ENCODE measurements at places on chromosomes 4 and X.

- no peak for DNase-seq
Measured at GRCh38 chr4:41559940-41560516, 22.1 kb downstream of the LIMCH1 start.

GRCh38 chr4:141158219-141158618 is 24.9 kb upstream of the RNF150 start:
- DNase-seq = no peak

GRCh38 chr4:163165217-163166017 is 1.3 kb downstream of the NAF1 start:
- no peak for DNase-seq

DNA sequence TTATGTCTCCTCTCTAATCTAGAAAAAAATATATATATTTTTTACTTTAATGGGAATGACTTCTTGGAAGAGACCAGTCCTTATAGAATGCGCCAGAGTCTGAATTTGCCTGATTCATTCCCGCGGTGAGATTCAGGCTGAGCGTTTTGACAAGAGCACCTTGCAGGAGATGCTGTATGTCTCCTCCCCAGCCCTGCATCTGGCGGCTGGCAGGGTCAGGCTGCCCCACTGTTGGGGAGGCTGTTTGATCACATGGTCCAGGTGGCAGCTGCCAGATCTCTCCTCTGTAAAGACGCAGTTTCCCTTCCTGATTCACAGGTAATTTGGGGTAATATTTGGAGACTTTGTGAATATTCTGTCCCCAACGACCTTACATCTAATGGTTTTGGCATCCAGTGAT is 9.7 kb downstream of the PDZD4 start:
- no peak for DNase-seq

DNA sequence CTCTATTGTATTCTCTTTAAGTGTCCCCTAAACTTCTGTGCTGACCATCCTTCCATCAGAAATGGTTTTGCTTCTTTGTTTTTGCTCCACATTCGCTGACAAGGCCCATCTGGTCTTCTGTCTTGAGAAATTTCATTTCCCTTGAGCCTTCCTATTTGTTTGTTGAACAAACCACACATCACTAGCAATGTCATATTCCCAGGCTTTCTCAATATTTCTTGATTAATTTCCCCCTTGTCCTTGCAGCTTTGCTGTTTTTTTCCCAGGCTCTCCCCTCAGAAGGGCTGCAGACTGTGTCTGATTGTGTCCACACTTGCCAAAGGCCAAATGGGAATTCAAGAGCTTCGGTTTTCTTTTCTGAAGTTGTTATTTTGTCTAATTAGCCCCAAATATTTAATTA is 158.9 kb downstream of the MID1IP1 start:
- no peak for DNase-seq

DNA sequence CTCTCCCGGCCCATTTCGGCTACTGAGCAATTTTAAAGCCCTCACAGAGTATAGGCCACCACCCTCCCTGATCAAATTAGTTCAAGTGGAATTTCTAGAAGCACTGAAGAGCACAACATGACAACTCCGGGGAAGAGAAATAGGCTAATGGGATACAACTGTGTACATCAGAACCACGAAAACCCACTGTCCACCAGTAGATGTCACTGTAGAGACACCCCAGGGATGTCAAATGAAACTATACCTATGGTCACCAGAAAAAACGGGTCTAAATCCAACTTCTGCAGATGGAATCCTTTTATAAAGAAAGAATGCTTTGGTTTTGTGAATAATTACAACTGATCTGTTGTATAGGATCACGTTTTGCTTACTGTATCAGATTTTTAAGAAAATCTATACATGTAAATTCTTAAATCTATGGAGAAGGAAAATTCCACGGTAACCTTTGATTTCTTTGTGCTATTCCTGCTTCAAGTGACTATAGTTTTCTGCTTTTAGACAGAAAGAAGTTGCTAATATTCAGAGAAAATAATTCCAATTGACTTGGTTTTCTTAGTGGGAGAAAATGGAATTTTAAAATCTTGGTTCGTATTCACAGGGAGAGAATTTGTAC is 29.5 kb upstream of the MAP3K15 start:
- peak; percentile 31 for DNase-seq

GRCh38 chr4:2168469-2169319 is 73.2 kb downstream of the HAUS3 start:
- no peak for DNase-seq

DNA sequence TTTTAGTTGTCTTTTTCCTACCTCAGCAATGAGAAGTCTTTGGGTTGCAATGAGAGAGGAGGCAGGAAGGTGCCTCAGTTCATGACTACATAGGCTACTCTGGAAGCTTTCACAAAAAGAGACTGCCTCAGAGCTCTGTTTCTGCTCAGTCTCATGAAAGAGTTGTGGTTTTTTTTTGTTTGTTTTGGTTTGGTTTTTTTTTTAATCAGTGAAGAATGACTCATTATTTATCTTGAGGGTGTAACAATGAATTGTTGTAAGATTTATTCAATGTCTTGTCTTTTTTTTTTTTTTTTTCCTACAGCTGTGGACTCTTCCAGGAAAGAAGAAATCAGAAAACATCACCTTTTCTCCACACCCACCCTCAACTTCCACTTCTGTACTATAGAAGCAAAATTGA is 67.5 kb upstream of the CXCL13 start:
- DNase-seq = peak; percentile 12

DNA sequence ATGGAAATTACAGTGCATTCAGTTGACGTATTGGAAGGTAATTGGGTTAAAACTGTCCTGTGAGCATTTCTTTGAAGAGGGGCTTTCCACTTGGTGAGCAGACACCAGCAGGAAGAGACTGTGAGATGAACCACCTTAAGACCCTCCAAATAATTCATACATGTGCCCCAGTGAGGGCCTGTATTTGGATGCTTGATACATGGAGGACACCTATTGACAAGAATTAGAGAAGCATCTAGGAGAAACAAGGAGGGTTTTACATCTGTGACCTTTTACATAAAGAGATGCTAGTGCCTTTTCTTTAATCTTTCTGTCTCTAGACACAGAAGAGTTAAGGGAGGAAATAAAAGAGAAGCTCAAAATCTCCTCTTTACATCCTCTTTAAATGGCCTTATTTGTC is 1115.3 kb upstream of the IGFBP7 start:
- no peak for DNase-seq

DNA sequence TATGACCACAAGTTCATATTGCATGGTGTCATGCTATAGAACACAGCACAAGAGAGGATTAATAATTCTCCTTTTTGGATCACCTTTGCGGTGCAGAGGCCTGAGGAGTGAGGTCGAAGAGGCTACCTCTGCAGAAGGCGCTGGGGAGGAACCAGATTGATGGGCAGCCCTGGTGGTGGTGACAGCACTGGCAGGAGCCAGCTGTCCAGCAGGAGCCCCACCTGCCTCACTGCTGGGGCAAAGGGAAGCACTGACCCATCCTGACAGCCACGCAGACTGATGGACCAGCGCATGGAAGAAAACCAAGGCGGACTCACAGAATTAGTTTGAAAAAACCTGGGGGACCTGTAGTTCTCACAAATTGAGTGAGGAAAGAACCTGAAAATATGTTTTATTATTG is 50.9 kb downstream of the COX18 start:
- no peak for DNase-seq

GRCh38 chr4:7967501-7968261 is 28.0 kb upstream of the AFAP1 start:
- DNase-seq = peak; percentile 39

DNA sequence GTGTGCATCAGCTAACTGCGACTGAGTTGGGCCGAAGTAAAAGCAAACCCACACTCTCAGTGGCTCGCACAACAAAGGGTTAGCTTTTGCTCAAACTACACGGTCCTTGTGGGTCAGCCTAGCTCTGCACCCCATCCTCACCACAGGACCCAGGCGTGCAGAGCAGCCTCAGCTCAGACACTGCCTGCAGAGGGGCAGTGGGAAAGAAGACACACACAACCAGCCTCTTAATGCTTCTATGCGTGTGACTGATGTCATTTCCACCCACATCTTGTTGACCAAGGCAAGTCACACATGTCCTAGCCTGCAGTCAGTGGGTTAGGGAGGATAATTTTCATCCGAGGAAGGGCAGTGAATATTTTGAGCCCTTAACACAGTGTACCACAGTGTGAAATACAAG is 40.5 kb downstream of the HMGB2 start:
- no peak for DNase-seq

GRCh38 chr4:156654410-156654809 is 317.2 kb downstream of the PDGFC start:
- no peak for DNase-seq

DNA sequence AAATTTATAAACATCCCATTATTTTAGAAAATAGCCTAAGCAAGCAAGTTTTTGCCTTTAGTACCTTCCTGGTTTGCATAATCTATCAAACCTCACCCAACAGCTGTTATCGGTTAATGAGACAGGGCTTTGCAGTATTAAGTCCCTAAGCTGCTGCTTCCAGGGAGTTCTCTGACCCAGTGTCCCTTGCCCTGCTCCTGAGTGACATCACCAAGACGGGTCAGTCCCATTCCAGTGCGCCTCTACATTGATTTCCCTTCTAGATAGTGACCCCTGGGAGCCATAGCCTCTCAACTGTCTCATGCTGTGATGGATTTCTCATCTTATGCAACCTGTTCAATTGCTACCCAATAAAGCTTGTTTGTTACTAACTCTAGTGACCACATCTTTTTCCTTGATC is 410.4 kb downstream of the SPOCK3 start:
- DNase-seq = no peak

DNA sequence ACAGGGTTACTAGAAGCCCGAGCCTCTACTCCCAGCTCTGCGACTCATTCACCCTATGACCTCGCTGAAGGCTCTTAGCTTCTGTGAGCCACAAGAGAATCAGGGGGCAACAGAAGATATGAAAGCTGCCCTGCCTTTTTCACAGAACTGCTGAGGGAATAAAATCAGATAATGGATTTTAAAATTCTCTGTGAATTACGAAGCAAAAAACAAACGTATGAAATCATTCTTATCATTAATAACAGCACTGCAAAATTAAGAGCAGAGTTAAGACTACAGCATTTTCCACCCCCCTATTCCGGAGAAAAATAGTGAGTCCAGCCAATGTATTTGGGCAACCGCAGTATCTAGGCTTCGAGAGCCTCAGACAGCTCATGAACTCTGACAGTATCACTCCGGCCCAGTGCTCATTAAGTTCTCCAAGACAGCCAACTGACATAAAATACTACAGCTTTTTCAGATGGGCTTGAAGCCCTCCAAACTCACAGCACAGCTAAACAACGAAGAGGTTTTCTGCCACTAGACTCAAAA is 33.4 kb downstream of the AFAP1 start:
- DNase-seq = no peak
